ENCODE measurements at places on chromosomes 2 and 18. TPM values are rescaled to one million over a fixed set of nuclear protein-coding genes. Genes with fewer than 3 reads are reported as not detected.

- no peak for DNase-seq
Measured at GRCh38 chr2:73386894-73387636, 1.4 kb downstream of the ALMS1 start.

GRCh38 chr2:127016329-127016728 lies 90.6 kb downstream of the BIN1 start:
- DNase-seq, result no peak

GRCh38 chr2:101741775-101742520 lies 44.4 kb downstream of the MAP4K4 start:
- no peak for DNase-seq

DNA sequence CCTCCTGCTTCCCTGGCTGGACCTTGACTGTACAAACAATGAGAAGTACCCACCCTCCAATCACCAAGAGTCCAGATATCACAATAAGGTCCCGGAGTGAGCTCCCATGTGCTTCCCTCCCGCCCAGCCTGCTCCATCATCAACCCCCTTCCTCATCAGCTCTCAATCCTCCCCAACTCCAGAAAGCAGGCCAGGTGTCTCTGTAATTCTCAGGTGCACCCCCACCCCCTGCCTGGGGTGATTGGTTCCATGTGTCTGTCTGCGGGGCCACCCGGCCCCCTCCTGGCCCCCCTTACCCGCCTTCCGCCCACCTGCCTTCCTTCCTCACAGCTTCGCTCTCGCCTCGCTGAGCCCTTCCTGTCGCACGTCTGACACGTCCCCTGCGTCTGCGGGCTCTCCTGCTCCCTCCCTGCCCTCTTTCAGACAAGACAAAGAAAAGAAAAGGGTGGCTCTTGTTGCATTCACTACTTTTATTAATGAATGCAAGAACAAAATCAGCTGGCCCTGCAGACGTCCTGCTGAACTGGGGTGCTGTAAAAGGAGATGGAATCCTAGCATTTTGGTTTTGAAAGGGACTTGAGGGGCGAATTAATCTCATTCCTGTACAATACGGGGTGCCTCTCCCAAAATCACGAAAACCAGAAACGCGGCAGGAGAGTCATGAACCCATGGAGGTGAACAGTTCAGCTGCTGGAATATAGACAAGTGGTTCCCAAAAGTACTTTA lies 26.5 kb upstream of the IGFBP2 start:
- no peak for DNase-seq

GRCh38 chr2:156064540-156064939 lies 268.0 kb downstream of the NR4A2 start:
- DNase-seq, result no peak

DPYSL5 gene
- total RNA-seq, result not detected

PSD4 gene
- total RNA-seq, result 9.5 TPM
